ENCODE measurements at places on chromosomes 3 and 15.
A peak's percentile ranks its signal among the peaks of the same experiment; 100 is the strongest.

GRCh38 chr3:184148076-184148475, 7.1 kb upstream of the DVL3 start:
- DNase-seq: no peak

DNA sequence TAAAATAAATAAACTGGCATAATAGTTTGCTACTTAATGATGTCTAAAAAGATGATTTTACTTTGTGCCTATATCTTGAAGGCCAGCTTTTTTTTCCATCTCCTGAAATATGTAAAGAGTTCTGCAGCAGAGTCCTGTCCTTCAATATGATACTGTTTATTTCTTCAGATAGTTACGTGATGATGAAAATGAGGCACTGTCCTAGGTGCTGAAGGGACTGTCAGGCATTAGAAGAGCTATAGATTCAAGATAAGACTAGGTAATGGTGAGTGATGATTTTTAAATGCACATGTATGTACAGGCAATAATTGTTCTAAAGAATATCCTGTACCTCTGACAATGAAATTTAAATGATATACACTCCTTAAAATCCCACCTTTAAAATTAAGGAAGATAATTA, 326.9 kb upstream of the DNAJC19 start:
- no peak for DNase-seq

DNA sequence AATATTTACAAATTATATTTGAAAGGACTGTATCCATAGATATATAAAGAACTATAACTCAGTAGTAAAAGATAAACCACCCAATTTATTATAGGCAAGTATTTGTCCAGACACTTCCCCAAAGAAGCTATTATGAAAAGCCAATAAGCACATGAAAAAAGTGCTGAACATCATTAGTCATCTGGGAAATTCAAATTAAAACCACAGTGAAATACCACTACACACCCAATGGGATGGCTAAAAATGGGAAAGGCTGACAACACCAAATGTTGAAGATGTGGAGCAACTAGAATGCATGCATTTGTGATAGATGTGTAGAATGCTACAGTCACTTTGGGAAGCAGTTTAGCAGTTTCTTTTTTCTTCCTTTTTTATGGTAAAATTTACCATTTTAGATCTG, 147.0 kb downstream of the PDE8A start:
- DNase-seq: peak; percentile 45

GRCh38 chr3:191339316-191339917, 9.1 kb upstream of the UTS2B start:
- peak; percentile 18 for DNase-seq

DNA sequence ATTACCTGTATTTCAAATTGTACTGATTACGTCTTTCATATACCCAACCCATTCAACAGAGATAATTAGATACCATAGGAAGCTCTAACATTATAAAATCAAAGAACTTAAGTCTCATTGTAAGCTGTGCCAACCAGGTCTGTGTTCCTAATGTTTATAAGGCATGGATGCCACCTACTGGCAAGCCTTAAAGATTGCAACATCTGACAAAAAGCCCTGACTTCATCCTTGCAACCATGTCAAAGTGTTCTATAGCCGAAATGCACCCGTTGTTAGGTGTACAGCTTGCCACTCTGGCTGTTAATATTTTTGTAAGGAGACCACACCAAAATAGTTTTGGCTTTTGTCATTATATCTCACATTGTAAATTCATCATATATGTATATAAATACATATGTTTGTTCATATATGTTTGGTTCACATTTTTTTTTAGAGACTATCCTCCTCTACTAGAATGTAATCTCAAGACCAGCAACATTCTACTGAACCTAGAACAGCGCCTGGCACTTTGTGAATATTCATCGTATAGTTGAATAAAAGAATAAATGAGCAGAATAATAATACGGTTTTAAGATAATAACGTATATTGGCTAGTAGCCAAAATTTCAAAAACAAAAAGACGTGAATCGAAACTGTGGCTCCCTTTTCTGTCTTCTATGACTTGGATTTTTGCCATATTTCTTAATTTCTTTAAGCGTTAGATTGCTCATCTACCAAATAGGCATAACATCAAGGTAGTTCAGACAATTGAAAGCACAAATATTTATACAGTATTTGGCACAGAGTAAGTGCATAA, 258.1 kb downstream of the TBL1XR1 start:
- DNase-seq: peak; percentile 82

DNA sequence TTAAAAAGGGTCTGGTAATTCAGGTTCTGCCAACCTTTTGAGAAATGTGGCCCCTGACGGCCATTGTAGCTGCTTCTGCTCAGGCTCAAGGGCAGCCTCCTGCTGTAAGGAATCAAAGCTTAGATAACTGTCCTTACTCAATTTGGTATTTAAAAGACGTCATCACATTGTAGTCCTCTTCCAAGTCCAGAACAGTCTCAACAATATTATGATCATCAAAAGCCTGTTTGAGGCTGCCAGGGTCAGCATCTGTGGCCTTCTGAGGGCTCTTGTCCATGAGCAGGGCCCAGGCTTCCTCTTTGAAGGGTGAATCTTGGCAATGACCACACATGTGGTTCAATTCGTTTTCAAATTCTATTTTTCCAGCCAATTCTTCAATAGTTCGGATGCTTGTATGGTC, 6.0 kb downstream of the C3orf62 start:
- DNase-seq: no peak

DNA sequence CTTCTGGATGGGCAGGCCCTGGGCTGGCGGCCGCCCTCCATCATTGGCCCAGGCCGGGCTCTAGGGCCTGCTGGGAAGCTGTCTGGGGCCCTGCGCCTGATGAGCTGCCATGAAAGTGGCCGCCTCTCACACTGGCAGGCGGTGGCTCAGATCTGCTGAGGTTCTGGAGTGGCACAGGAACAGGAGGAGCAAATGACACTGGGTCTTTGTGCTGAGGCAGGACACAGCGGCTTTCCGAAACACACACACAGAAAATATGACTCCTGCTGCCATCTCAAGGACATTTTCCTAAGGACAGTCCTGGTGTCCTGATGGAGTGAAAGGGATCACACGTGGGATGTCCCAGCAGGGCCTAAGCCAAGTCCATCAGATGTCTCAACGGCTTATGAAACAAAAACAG, 103.5 kb downstream of the NUP210 start:
- no peak for DNase-seq

DNA sequence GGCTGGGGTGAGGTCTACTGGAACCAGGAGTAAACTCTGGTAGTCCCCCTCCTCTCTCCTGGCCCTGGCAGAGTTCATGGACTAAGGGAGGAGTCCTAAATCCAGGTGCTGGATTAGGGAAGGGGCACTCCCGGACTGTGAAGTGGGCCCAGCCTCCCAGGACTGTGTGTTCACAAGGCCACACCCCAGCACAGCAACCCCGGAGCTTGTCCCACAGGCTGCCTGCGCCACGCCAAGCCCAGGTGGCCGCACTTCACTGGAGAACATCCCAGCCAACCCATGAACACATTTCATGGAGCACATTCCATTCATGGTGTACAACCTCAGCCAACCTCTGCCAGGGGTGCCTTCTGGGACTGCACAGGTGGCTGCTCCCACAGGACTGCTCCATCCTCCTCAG, 8.2 kb downstream of the ARPIN start:
- DNase-seq: no peak

- DNase-seq: peak; percentile 57
Measured at GRCh38 chr3:119294696-119295671, 801 bp downstream of the ARHGAP31 start.

DNA sequence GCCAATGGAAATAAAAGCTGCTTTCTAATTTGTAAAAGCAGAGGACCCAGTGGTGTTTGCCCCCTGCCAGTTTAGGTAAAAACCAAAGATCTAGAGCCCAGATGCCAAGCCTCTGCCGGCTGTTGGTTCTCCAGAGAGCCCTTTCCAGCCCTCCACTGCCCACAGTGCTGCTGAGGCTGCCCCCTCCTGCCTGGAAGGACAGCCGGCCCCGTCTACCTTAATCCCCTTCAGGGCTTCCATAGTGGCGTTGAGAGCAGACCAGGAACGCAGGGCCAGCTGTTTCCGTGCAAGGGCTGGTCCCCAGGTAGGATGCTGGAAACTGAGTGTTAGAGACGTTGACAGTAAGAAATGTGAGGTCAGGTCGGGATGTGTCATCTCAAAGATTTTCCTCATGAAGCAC, 6.9 kb downstream of the ST8SIA2 start:
- no peak for DNase-seq

DNA sequence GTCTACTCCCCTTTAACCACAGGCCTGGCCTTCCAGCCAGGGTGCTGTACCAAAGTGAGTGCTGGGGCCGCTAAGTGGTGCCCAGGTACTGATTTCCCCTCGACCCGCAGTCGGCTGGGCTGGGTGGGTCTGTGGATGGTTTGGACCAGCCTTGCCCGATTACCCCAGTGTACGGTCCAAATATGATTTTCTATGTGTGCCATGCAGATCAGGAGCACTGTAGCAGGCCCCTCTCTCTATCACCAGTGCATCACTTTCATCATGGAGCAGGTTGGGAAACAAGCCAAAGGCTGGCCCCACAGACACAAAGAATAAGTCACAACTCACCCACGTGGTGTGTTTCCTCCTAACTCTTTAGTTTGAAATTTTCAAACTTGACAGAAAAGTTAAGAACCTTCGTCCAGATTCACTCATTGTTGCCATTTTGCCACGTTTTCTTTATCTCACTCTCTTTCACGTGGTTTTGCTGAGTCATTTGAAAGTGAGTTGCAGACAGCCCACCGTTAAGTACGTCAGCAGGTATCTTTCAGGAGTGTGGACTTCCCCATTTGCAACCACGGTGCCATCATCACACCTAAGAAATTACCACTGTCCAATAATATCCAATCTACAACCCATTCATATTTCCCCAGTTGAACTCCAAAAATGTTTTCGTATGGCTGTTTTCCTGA, 37.0 kb downstream of the ZNF710 start:
- DNase-seq: peak; percentile 58

DNA sequence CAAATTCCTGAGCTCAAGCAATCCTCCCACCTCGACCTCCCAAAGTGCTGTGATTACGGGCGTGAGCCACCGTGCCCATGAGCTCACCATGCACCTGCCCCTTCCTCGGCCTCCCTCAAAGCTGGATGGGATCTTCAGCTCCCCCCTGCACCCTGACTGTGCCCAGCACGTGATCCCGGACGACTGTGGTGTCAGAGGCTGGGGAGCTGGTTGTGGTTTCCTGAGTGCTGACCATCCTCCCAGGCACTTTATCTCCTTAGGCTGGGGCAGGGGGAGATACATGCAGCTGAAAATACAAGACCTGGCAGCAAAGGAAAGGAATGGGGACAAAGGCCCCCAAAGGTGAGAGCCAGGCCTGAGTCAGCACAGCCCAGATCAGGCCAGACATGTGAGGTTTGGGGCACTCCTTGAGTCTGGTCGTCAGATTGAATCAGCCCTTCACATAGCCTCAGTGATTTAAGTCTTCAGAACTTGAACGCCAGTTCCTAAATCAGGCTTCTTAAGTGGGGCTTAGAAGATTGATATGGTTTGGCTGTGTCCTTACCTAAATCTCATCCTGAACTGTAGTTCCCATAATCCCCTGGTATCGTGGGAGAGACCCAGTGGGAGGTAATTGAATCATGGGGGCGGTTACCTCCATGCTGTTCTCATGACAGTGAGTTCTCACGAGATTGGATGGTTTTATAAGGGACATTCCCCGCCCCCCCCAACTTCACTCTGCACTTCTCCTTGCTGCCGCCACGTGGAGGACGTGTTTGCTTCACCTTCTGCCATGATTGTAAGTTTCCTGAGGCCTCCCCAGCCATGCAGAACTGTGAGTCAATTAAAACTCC, 35.8 kb downstream of the PRKCD start:
- peak; percentile 57 for DNase-seq

- DNase-seq: no peak
Measured at GRCh38 chr15:85761635-85762034, 33.1 kb downstream of the KLHL25 start.

DNA sequence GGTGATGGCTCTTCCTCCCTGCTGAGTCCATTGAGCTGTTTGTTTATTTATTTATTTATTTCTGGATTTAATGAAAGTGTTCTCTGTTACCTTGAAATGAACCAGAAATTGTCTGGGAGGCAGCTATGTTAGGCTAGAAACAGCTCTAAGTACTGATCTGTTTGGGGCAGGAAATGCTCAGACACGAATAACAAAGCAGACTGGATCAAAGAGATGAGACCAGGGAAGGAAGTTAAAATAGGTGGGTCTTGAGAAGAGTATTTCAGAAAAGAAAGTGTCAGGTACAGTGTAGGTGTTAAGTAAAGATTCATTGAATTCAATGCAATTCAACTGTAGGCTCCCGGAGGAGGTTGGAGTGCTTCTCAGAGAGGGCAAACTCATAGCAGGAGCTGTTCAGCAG, 173.3 kb downstream of the IL20RB start:
- no peak for DNase-seq

GRCh38 chr15:85028416-85028815, 46.8 kb downstream of the PDE8A start:
- no peak for DNase-seq

GRCh38 chr3:185701611-185702261, 115.6 kb downstream of the SENP2 start:
- no peak for DNase-seq

DNA sequence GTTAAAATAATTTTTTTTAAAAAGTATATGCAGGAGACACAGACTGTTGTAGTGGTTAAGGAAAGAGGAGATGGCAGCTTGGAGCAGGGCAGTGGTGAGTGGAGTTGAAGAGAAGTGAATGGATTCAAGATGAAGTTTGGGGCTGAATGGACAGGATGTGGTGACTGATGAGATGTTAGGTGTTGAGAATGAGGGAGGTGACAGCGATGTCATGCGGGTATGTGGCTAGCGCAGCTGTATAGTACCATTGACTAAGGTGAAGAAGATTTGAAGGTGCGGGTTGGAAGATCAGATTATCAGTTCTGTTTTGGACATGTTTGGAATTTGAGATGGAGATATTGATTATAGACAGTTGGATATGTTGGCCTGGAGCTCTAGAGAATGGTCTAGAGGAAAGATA, 20.1 kb downstream of the FBXO22 start:
- DNase-seq: no peak

- DNase-seq: no peak
Measured at GRCh38 chr15:73918784-73919183, 7.5 kb upstream of the LOXL1 start.

DNA sequence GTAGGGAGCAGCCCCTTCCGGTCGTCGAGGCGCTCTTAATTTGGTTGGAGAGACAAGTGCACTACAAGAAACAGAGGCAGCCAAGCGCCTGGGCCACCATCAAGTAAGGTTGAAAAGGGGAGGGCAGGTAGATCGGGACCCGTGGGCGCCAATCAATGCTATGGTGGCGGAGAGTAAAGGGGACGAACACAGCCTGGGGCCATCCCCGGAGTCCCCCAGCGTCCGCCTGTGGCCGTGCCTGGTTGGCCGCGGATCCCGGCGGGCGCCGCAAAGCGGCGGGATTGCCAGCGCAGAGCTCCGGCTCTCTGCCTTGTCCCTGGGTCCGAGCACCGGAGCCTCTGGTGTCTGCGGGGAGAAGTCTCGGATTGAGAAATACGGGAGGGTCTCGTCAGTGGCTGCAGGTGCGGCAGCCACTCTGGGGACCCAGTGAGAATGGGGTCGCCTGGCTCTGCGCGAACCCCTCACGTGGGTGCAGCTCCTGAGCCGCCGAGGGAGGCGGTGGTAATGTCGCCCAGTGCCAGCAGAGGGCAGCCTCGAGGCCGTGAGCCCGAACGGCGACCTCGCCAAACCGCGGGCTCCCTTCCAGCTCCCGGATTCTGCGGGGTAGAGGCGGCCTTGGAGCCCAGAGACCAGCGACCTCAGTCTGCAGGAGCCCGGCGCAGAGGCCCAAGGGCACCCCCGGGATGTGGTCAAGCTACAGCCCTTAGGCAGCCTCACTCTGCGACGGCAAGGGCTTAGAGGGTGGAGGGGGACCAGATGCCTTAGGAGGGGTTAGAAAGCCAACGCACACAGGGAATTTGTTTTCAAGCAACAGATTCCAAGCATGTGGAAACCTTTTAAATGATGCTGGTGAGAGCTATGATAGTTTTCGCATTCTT, 10.8 kb downstream of the FOXL2 start:
- peak; percentile 60 for DNase-seq

GRCh38 chr3:150253622-150254021, 154.5 kb upstream of the TSC22D2 start:
- no peak for DNase-seq
